ENCODE measurements at places on chromosomes 7 and 10.

GRCh38 chr10:132390170-132390920 lies 6.7 kb upstream of the PWWP2B start:
- no peak for DNase-seq

- no peak for DNase-seq
Observed at GRCh38 chr7:128757203-128757602, 18.0 kb downstream of the CALU start.

GRCh38 chr7:157548691-157549303 lies 212.0 kb downstream of the DNAJB6 start:
- DNase-seq, result no peak

DNA sequence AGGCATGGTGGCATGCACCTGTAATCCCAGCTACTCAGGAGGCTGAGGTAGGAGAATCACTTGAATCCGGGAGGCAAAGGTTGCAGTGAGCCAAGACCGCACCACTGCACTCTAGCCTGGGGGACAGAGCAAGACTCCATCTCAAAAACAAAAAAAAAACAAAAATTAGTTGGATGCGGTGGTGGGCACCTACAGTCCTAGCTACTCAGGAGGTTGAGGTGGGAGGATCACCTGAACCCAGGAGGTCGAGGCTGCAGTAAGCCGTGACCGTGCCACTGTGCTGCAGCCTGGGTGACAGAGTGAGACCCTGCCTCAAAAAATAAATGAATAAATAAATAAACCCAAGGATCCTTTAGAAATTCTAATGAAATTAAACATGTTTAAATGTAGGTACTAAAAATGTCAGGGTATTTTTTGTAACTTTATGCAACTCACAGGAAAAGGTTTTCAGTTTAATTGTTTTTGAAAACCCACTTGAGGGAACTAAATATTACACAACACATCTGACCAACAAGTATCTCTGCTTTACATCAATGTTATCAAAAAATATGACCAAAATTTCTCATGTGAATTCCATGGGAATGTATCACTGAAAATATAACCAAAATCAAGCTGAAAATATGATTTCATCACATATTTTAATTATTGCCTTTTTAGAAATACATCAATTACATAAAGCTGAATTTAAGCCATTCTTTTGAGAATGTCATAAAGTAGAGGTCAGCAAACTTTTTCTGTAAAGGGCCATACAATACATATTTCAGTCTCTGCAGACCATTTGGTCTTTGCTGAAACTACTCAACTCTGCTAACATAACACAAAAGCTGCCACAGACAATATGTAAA lies 23.9 kb downstream of the UPF2 start:
- no peak for DNase-seq

DNA sequence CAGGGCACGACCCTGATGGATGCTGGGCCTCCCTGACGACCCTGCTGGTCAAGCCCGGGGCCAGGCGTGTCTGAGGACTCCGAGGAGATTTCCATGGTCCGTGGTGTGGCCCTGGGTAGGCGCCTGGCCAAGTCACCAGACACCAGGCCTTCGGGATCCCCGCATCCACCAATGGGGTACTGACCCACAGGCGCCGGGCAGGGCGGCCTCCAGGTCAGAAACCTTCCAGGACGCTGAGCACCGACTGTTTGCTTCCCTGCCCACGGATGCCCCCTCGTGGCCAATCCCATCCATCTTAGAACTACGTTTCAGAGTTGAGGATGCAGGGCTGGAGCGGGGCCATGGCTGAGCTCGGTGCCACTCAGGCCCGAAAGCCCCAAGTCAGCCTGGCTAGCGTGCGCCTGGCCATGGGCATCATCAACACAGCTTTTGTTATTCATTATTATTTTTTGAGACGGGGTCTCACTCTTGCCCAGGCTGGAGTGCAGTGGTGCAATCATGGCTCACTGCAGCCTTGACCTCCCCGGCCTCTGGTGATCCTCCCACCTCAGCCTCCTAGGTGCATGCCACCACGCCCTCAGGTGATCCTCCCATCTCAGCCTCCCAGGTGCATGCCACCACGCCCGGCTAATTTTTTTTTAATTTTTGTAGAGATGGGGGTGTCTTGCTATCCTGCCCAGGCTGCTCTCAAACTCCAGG lies 7.1 kb upstream of the AMZ1 start:
- peak; percentile 68 for DNase-seq

- no peak for DNase-seq
Observed at GRCh38 chr10:30442019-30442606, 8.1 kb downstream of the MAP3K8 start.

- no peak for DNase-seq
Observed at GRCh38 chr10:62627983-62628382, 176.5 kb upstream of the ADO start.

GRCh38 chr7:92794391-92794790 lies 42.0 kb downstream of the CDK6 start:
- no peak for DNase-seq

GRCh38 chr10:124641282-124642087 lies 102.7 kb downstream of the FAM53B start:
- no peak for DNase-seq

- DNase-seq, result no peak
Observed at GRCh38 chr10:111118758-111119157, 41.9 kb downstream of the ADRA2A start.

GRCh38 chr10:61898435-61898778 lies 3.1 kb upstream of the ARID5B start:
- no peak for DNase-seq

GRCh38 chr10:124611738-124612137 lies 132.4 kb downstream of the FAM53B start:
- DNase-seq, result no peak

DNA sequence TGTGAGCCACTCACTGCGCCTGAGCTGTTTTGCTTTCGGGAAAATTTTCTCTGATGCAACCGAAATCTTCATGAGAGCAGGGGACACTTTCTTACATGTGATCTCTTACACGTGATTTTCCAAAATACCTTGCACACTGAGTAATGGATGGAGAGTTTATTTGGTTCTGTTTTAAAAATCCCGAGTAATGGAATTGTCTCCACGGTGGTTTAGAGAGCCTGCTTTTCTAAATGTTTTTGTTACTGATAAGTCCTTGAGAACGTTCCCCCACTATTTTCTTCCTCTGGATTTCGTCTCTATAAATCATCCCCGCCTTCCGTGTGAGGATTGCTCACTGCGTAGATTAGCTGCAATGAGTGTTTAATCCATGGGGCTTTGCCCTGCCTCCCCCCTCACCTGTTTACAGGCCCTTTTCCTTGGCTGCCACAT lies 25.7 kb downstream of the CAMK1D start:
- no peak for DNase-seq

- no peak for DNase-seq
Observed at GRCh38 chr10:94000638-94001415, 7.1 kb downstream of the PLCE1 start.

- DNase-seq, result peak; percentile 83
Observed at GRCh38 chr10:103757531-103758293, 97.7 kb downstream of the SH3PXD2A start.

GRCh38 chr10:90939116-90939515 lies 18.2 kb upstream of the ANKRD1 start:
- DNase-seq, result no peak

- peak; percentile 82 for DNase-seq
Observed at GRCh38 chr10:14751014-14751896, 23.4 kb downstream of the FAM107B start.

- DNase-seq, result no peak
Observed at GRCh38 chr10:113235508-113235907, 285.5 kb downstream of the TCF7L2 start.

DNA sequence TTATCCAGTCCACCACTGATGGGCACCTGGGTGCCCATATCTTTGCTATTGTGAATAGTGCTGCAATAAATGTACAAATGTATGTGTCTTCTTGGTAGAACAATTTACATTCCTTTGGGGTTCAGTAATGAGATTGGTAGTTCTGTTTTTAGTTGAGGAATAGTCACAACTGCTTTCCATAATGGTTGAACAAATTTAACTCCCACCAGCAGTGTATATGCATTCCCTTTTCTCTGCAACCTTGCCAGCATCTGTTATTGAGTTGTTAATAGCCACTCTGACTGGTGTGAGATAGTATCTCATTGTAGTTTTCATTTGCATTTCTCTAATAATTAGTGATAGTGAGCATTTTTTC lies 27.8 kb downstream of the COA1 start:
- no peak for DNase-seq

DNA sequence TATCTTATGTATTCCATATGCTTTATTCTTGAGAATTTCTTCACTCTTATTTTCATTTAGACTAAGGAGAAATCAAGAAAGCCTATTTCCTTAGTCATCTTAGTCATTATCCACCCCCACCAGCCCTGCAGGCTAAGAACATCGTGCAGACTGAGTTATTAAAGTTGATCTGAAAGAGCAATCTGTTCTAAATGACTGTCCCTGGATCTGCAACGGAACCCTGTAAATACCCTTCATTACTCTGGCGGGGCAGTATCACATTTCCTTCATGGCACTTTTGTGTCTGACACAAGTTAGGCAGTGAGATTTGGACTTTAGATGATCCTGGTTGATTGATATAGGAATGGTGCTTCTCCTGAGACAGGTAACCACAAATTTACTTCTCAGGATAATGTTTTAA lies 3.5 kb upstream of the MYPN start:
- no peak for DNase-seq

GRCh38 chr7:151461096-151461941 lies 21.4 kb upstream of the CRYGN start:
- DNase-seq, result no peak

GRCh38 chr7:81768951-81769778 lies 682 bp downstream of the HGF start:
- DNase-seq, result no peak

DNA sequence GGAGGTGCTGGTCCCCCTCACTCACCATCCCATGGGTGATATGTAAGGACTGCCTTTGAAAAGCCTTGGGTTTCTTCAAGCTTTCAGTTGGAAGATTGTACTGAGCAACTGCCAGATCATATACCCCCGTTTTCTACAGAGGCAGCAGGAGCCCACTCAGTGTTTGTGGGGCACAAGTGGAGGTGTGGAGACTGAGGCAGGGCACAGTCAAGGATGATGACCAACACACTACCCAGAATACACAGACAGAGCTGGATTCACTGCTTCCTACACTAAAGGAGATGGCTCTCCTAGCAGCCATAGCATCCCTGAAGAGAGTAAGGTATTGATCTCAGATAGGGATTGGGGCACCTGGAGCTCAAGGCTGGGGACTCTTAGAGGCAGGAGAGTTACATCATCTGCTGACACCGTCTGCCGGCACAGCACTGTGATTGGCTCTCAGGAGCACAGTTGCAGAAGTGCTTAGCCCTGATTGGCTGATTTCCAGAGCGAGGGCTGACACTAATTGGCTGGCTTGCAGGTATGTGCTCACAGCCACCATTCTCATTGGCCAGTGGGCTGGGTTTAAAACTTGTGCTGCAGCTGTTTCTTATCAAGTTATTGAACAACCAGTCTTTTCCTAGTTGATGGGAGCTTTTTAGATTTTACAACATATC lies 77.9 kb upstream of the PFKP start:
- DNase-seq, result no peak

DNA sequence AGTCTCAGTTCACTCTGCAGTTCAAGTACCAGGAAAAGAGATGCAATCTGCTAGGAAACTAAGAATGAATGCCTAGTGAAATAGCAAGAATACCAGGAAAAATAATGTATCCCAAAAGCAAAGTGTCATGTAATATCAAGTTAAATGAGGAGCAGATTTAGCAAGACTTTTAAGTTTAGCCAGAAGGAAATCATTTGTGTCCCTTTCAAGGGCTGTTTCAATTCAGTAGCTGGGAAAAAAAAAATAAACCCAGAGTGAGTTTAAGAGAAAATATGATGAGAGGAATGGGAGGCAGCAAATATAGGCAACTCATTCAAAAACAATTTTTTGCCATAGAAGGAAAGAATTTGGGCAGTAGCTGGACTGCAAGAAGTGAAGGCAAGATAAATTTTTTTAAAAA lies 135.8 kb downstream of the DGKB start:
- DNase-seq, result no peak

- no peak for DNase-seq
Observed at GRCh38 chr10:7956508-7956907, 98.0 kb upstream of the GATA3 start.

DNA sequence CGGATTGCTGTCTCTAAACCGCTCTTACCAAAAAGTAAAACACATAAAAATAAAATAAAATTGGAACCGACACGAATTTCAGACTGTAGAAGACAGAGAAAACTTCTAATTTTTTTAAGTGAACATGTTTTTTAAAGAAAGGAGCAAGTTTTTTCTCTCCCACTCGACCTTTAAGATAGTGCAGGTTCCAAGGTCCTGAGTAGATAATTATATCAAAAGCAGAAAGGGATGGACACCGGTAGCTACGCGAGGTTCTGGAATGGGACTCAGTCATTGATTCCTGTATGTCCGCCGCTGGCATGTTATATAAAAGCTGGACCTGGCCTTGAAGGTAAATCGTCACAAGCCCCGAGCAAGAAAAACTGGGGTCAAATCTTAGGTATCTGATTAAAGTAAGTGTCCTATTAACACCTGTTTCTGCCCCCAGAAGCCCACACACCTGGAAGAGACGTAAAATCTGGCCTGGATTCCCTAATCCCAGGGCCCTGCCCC lies 462 bp upstream of the CISD1 start:
- DNase-seq, result no peak

DNA sequence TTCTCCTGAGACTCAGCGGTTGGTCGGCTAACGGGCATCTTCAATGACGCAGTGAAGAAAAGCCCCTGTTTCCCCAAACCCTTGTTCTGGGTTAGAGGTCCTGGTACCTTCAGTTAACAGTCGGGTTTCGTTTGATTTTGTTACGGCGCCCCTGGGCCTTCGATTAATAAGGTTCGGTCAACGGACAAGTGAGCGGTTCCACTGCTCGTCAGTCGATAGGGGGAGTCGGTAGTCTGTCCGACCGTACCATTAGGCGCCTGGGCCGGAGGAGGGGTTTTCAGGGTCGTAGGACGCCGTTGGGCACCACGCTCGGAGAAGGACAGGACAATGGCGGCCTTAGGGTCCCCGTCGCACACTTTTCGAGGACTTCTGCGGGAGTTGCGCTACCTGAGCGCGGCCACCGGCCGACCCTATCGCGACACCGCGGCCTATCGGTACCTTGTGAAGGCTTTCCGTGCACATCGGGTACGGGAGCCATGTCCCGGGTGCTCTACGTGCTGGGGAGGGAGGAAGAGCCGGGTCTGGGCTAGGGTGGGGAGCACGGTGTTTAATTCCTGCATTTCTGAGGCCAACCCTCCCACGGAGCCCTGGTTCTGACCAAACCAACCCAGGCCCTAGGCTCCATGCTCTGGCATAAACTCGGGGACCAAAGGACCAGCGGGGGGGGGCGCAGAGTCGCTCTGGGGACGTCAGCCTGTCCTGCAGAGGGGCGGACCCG lies at the start of gene FMC1:
Gene FMC1, plus strand, starts transcription at position 280 of the 718 bp plus-strand sequence. Its CDS starts 48 bp downstream, at position 328.
- DNase-seq, result peak; percentile 95
